ENCODE measurements at places on chromosomes 2 and 18.

DNA sequence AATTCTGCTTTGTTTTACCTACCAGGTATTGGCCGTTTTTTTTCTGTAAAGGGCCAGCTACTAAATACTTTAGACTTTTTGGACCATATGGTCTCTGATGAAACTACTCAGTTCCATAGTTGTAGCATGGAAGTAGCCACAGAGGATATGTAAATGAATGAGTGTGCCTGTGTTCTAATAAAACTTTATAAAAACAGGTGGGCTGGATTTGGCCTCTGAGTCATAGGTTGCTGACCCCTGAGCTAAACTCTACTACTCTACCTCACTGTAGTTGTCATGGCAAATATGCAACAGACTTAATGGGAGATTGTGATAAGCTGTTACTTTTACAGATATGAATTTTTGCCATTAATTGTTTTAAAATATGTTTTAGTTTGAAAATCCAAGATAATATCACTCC, 19.7 kb downstream of the CLIP4 start:
- DNase-seq: no peak

DNA sequence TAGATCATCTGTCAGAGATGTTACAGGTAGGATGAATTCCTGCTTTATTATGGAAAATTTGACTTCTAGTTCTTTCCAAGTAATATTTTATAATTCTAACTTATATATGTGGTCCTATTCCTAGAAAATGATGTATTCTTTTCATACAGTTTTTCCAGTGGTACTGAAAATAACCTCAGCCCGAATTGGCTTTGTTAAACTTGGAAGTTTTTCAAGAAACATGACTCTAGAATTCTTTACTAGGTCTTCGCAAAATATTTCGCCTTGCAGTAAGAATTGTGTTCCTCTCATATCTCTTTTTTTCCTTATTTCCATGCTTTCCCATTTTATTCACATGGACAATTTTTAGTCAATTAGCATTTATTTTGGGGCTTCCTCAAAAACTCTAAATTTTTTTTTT, 60.5 kb downstream of the BMPR2 start:
- no peak for DNase-seq

- no peak for DNase-seq
Observed at GRCh38 chr2:173869244-173870229, 95.6 kb downstream of the SP3 start.

DNA sequence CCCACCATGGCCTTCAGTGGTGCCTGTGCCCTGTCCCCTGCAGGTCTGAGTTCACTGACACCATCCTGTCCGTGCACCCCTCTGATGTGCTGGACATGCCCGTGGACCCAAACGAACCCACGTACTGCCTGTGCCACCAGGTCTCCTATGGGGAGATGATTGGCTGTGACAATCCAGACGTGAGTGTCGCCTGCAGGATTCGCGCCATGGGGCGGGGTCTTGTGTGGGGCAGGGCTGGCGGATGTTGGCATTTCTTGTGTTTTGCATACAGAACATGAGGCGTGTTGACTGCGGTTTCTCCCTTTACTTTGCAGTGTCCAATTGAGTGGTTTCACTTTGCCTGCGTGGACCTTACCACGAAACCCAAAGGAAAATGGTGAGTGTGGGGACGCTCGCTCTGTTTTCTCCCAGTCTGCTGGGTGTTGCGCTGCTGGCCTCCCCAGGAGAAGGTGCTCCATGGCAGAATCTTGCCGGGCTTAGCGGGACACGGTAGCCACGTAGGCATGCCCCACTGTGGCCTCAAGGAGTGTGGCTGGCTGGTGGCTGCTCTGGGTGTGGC, 11.5 kb upstream of the D2HGDH start:
- no peak for DNase-seq

Measured in progenitor cell of endocrine pancreas (in vitro differentiated cells).